ENCODE measurements at places on chromosomes 4 and X.

- no peak for DNase-seq
Observed at GRCh38 chr4:148170408-148171365, 271.5 kb downstream of the NR3C2 start.

GRCh38 chrX:153649915-153650782 is 3.1 kb downstream of the DUSP9 start:
- DNase-seq, result no peak

DNA sequence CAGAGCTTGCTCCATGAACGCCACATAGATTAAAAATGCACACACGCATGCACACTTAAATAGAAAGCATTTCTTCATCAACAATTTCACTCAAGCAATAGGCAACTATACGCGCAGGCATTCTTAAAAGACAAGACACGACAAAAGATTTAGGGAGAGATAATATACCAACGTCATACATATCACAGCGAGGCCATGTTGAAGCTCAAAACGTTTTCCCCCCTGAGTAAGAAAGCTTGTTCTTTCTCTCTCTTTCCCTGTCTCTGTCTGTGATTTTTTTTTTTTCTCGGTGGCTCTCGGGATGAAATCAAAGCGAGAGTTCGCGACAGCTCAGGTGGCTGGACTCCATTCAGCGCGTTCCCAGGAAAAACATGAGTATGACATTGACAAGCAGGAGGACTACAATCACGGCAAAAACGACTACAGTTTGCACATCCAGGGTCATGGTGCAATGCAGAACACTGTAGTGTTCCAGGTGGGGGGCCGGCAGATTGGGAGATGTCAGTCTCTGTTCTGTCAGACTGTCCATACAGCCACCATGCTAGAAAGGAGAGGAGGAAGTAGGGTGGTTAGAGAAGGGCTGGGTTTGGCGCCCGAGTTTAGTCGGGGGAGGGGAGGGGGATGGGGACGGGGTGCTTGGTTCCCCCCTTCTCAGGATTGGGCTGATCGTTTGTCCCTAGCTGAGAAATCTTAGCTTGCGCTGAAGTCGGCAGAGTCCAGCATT is 30.7 kb downstream of the ARHGEF9 start:
- DNase-seq, result peak; percentile 2

- no peak for DNase-seq
Observed at GRCh38 chr4:105453550-105454205, 20.2 kb downstream of the PPA2 start.

GRCh38 chrX:97517763-97518162 is 634.1 kb downstream of the RPA4 start:
- no peak for DNase-seq

DNA sequence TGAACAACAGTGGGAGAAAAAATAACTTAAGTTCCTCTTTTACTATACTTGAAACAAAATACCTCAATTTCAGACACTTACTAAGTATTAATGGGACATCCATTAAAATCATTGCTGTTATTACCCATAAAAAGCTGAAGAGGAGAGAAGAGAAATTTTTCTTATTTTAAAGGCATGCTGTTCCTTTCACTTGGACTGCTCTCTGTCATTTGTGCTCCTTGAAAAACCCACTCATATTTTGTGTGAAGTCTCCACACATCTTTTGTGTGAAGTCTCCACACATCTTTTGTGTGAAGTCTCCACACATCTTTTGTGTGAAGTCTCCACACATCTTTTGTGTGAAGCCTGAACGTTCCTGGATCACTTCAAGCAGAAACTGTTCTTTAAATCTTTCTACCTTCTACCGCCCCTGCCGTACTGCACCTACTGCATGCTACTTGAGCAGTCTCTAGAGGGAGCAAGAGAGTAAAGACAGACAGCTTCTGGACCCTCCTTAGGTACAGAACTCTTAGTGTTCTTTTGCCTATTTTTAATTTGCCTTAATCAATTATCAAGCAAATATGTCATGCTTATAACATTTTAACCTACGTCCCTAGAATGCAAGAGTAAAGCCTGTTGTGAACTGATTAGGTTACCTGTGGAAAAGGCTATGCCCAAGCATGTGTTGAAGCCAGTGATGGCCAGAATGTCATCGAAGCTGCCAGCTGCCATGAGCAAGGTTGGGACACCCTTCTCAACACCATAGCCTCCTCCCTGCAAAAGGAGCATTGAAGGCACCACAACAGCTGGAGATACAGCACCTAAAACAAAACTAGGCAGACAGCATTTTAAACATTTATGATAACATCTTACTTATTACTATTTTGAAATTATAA is 27.1 kb upstream of the SLC9B1 start:
- DNase-seq, result no peak

- no peak for DNase-seq
Observed at GRCh38 chrX:52261125-52261462, 76.4 kb downstream of the MAGED4 start.

DNA sequence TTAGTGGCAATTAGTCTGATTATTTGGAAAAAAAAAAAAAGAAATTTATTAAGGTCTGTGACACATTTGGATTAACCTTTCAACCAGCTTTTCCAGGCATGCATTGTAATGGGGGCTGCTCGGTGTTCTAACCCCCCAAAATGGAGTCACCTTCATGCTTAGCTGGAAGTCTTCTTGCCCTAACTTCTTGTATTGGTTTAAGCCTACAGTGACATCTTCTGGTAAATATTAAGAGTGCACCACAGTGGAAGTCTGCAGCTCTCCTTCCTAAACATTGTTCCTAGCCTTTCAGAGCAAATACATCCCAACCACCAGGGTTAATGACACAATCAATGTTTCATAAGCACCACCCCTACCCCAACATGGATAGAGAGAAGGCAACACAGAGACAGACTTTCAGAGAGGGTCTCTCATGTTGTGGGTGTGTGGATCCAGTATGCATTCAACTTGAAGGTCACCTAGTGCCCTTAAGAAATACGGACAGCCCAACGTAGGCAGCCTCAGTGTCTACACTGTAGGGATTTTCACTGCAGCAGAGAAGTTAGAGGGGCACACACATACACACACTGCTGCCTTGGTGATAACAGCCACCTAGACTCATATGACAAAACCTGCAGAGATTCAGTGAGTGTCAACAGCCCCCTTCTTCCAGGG is 142.9 kb upstream of the MBNL3 start:
- no peak for DNase-seq

- DNase-seq, result no peak
Observed at GRCh38 chr4:145153181-145153903, 27.0 kb downstream of the OTUD4 start.

- DNase-seq, result no peak
Observed at GRCh38 chrX:134236626-134237614, at the start of gene CCDC160. CCDC160 (plus strand) TSS chrX:134237182; CDS start chrX:134244801, 7,619 bp downstream.

DNA sequence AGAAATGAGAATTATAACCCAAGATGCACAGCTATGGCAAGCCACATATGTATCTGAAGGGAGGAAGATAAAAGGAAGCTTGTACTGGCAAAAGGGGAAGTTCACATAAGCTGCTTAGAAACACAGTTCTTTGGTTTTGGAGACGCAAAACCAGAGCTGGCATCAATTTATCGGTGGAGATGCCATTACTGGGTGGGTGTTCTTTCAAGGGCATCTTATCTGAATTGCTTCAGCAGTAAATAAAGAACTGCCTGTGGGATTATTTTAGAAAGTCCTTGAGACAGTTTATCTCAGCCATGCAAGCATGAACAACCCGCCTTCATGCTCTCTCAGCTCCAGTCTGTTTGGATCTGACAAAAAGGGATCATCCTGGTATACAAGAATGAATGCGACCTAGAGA is 60.8 kb downstream of the DDX60 start:
- DNase-seq, result no peak

- DNase-seq, result no peak
Observed at GRCh38 chrX:95427389-95427788, 1257.3 kb upstream of the DIAPH2 start.

DNA sequence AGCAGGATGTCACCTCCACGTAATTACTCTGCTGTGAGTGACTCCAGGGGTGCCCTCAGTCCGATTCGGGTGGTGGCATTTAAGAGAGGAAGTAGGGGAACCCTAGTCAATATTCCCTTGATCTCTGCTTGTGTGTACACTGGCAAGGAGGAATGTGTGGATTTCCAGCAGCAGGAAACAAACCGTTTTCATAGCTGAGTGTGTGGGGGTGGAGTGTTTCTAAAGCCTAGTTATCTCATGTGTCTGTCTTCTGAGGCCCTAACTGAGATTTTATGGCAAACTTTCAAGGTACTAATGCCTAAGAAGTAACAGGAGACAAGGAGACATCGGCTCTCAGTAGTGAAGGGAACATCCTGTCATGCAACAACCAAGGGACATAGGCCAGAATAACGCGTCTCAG is 6.6 kb upstream of the CLDN24 start:
- no peak for DNase-seq

GRCh38 chr4:140851032-140851636 is 94.9 kb upstream of the TBC1D9 start:
- DNase-seq, result peak; percentile 44

GRCh38 chr4:124873361-124874171 is 161.0 kb upstream of the ANKRD50 start:
- DNase-seq, result no peak

Measured in fibroblast of skin of left quadriceps (primary cell).